ENCODE measurements at places on chromosomes 4 and X.

- no peak for DNase-seq
Observed at GRCh38 chr4:94339779-94340178, 2.9 kb downstream of the HPGDS start.

- DNase-seq = no peak
Observed at GRCh38 chr4:3462790-3463415, at the start of gene DOK7. TSS of gene DOK7 (plus strand) at chr4:3463306. CDS start at chr4:3463376, 70 bp downstream.

- no peak for DNase-seq
Observed at GRCh38 chr4:147174591-147174990, 228.9 kb upstream of the TTC29 start.

GRCh38 chrX:42691196-42691595, 86.8 kb downstream of the PPP1R2C start:
- DNase-seq = no peak

GRCh38 chr4:46386570-46386969, 3.4 kb downstream of the GABRA2 start:
- DNase-seq = peak; percentile 71

GRCh38 chr4:10072420-10073017, 44.1 kb downstream of the WDR1 start:
- DNase-seq = no peak

- no peak for DNase-seq
Observed at GRCh38 chr4:96652158-96652557, 812.3 kb downstream of the PDHA2 start.
